ENCODE measurements at places on chromosomes 12 and 14. TPM values are rescaled to one million over a fixed set of nuclear protein-coding genes. Genes with fewer than 3 reads are reported as not detected.
A peak's percentile ranks its signal among the peaks of the same experiment; 100 is the strongest.

DNA sequence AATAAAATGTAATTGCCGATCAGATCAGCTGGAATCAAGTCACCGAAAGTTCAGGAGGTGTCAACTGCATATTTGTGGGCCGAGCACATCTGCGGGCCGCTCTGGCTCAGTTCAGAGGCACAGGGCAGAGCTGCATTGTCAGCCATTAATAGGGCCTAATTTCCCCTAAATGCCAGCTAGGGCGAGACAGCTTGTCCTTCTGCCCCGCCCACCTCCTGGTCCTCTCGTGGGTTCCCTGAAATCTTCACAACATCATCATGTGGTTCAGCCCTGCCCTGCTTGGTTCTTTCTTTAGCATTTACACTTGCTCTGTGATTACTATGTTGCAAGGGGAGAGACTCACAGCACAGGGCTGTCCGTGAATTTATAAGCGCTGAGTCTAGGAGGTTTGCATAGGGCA is 148.9 kb downstream of the CHST11 start:
- peak; percentile 71 for DNase-seq

- DNase-seq: no peak
Observed at GRCh38 chr12:80943338-80943737, 5.6 kb upstream of the LIN7A start.

The SPIC gene
- not detected for polyA plus RNA-seq

DNA sequence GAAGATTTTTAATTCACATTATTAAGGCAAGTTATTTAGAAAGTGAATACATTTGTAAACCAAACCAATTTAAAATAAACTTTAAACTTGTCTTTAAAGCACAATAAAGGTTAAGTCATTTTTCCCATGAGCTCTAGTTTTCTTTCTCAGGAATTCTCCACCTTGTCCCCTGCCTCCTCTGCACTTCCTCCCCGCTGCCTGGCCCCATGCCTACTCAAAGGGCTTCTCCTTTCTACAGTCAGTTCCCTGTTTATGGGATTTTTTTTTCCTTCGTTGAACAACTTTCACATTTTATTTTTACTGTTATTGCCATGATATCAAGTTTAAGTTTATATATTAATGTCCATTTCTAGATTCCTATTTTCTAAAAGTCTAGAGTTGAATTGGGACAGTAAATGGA is 223.0 kb downstream of the SLC25A21 start:
- no peak for DNase-seq

DNA sequence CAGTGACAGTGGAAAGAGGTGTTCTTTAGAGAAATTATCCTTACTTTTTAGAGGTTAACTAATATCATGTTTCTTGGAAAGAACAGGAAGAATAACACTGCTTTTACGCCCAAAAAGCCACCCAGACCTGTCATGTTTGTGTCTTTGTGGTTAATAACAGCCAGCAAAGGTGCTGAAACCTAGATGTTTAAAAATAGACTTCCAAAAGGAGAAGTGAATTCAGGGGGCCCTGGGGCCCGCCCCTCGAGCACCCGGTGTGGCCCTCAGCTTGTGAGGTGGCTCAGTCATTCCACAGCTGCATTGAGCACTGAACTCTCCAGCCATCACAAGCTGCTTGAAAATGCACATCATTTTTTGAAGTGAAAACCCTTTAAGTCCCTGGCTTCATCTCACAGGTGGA is 20.8 kb upstream of the AMN start:
- DNase-seq: no peak

GRCh38 chr14:104938436-104938835 is 13.8 kb downstream of the PLD4 start:
- DNase-seq: no peak

DNA sequence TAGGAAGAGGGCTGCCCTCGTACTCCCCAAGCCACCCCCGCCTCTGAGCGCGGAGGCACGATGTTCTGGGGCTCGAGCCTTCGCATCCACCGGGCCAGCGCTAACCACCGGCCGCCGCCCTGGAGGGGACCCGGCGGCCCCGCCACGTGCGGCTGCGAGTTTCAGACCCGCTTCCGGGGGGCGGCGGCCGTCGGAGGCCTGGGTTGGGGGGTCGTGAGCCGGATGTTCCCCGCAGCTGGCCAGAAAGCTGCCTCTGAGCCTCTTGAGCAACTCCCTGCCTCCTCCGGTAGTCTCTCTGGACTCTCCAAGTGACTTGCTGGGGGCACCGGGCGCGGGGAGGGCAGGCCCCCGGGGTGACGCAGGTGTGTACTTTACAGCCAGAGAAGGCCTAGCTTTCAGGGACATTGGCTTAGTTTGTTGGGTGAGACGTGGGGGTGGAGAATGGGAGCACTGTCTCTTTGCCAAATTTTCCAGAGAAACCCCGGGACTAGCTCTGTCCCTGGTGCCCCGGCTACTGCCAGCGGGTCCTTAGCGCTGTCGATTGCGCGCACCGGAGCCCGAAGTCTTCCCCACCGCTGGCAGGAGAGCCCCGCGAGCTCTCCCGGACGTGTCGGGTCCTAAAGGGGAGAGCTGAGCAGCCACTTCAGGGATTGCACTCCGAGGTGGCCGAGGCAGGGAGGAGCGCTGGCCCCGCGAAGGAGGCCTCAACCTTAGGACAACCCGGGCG is 15.6 kb downstream of the OTX2 start:
- DNase-seq: no peak

The DLK1 gene
- polyA plus RNA-seq: 2,235 TPM

DNA sequence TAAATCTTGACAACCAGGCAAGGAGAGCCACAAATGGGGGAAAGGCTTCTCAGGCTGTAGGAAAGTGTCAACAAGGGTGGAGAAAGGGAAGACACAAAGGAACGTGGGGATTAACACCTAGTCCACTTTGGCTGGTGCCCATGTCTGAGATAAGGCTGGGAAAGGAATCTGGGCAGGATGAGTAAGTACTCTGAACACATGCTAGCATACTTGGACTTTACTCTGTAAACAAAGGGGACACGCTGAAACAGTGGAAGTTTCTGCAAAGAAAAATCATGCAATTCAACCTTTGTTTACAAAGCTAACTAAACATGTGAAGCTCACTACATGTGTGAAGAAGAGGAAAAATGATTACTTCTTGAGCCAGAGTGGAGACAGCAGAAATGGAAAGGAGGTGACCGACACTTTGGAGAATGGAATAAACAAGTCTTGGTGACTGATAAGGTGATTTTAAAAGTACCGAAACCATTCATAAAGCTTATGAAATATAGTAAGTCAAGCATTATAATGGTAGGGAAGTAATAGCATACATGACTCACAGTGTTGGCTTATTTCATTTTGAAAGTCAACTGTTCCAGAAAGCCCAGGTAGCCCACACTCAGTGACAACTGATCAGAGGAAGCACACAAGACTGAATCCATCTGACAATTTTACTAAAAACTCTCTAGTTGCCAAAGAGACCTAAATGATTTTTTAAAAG is 13.2 kb downstream of the CPNE8 start:
- DNase-seq: no peak

DNA sequence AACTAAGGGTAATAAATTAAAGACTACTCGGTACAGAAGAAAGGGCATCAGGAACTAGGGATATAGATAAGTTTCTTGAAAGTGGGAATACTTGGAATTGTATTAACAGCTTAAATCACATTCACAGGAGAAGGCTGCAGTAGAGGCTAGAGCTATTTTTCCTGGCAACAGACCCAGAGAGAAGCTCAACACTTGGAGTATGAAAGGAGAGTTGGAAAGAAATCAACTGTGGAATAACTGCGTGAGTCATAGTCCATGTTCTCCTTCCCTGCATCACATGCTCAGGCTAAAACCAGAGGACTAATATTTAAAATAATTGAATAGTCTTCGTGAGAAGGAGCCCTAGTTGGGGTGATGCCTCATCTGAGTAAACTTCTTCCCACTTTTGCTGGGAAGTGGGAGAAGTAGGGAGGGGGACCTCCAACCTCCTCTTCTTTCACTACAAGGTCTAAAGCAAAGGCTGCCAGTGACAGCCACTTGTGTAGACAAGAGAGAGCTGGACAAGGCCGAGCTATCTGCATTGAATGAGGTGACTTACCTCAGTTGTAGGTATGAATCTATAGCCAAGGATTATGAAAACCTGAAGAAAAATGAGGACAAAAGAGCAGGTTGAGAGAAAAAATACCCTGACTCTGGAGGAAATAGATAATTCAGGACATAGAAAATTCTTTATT is 32.7 kb downstream of the DYRK2 start:
- DNase-seq: peak; percentile 96

DNA sequence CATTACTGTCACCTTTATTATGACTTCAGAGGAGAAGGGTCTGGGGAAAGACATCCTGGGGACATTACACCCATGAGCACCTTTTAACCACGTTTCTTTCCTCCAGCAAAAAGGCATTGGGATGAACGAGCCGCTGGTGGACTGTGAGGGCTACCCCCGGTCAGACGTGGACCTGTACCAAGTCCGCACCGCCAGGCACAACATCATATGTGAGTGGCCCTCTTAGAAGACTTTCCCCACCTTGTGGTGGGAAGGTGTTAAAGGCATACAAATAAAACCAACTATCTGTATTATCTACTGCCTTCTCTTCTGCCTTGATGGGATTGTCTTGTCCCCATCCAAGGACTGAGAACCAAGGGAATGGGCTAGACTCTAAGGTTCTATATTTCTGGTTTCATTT is 6.0 kb downstream of the PSMD9 start:
- peak; percentile 41 for DNase-seq

The GYS2 gene
- polyA plus RNA-seq: not detected

The SYNDIG1L gene
- not detected for polyA plus RNA-seq

- DNase-seq: peak; percentile 91
Observed at GRCh38 chr12:57340104-57340503, 89.1 kb upstream of the STAC3 start.

DNA sequence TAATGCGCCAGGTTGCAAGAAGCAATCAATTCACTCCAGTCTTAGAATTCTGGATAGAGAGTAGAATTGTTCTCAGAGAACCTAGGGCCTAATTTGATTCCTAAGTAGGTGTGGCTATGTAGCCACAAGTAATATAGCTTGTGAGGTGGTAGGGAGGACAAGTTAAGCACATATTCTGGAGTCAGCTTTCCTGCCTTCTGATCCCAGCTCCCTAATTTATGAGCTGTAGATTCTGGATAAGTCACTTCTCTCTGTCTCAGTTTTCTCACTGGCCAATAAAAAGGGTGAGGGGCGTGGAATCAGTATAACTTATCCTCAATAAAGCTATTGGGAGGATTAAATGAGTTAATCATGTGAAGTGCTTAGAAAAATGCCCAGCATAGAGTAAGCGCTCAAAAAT is 3.0 kb upstream of the SNW1 start:
- DNase-seq: no peak

DNA sequence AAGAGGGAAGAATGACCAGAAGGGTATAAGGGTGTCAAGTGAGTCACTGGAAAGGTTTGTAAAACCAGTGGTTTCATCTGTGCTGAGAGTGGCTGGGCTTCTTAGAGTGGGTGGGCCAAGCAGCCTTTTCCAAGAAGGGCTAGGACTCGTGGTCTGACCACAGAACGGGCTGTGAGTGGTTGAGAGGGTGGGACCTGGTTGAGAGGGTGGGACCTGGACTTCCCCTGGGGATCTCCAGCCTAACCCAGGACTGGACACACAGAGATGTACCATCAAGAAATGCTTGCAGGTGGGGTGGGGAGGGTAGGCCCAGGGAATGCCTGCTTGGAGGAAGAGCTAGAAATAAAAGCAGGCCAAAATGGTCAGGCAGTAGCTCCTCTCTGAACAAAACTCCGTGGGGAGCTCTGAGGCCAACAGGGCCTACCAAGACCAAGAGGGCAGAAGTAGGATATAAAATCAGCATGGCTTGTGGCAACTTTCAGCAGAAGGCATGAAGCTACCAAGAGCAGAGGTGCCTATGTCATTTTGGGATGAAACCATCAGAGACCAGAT is 140.5 kb downstream of the FOXN3 start:
- no peak for DNase-seq

The GPR135 gene
- polyA plus RNA-seq: 1.9 TPM

- DNase-seq: peak; percentile 51
Observed at GRCh38 chr14:99995700-99996356, 69.4 kb upstream of the EVL start.

DNA sequence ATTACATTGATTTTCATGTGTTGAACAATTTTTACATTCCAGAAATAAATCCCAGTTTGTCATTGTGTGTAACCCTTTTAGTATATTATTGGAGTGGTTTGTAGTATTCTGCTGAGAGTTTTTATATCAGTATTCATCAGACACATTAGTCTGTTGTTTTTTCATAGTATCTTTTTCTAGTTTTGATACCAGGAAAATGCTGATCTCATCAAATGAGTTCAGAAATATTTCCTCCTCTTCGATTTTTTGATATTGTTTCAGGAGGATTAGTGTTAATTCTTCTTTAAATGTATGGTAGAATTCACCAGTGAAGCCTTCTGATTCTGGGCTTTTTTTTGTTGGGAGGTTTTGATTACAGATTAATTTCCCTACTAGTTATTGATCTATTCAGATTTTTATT is 15.3 kb downstream of the CLEC6A start:
- no peak for DNase-seq

The EID3 gene
- 2.0 TPM for polyA plus RNA-seq

The MYBPC1 gene
- 2,174 TPM for polyA plus RNA-seq

DNA sequence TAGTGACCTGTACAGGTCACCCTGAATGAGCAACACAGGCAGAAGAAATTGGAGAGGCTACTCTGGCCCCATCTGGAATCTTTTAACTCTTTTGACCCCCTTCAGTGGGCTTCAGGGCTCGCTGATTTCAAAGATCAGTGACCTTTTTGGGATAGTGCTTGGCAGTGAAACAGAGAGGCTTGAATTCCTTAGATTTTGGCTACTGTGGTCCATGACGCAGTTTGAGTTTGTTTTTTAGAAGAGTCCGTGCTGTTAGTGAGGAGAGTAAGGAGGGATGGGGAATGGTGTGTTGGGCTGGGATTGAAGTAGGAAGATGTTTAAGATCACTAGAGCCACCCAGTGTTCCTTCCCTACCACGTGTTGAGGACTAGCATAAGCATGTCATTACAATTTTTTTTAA is 16.5 kb downstream of the TMEM30B start:
- peak; percentile 63 for DNase-seq

The SLC6A15 gene
- polyA plus RNA-seq: 0.84 TPM

DNA sequence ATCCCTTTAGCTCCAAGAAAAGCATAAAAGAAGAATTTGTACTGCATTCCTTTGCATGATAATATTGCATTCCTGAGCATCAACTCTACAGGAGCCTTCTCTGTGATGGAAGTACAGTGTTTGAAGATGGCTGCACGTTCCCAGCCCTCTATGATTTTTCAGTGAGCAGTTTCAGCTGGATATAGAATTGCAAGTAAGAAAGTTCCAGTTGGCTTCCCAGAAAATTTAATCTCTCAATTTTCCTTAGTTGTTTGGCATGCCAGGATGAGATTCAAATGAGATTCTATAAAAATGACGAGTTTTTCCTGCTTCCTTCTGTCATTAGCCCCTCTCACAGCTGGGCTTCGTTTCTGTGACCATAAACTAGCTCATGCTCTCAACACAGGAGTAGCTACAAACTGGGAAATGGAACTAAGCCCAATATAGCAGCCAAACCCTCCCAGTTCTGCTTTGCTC is 109.9 kb downstream of the TTC8 start:
- peak; percentile 87 for DNase-seq

Data from muscle of leg (tissue), 16 donors.